ENCODE measurements at places on chromosomes 16 and 17.

GRCh38 chr16:2415085-2415484 lies 14.2 kb upstream of the CCNF start:
- no peak for DNase-seq

DNA sequence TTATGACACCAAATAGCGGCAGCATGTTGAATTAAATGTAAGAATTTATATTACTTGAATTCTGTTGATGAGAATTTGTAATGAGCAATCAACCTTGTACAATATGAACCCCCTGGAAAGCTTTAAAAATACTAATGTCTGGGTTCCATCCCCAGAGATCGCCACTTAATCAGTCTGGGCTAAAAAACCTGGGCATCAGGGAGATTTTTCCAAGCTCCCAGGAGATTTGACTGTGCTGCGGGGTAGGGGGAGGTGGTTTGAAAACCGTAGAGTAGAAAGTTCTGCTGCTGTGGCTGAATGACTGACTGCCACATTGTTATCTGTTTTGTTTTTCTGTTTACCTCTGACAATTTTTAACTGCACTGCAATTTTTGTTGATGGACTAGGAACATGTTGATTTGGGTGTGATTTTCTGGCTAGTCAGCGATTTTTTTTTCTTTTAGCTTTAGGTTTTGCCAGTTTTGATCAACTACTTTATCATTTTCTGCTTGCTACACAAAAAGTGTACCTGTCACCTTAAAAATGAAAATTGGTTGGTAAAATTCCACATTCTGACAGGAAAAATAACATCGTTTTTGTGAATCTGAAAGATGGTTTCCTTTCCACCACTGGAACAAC lies 79.3 kb downstream of the PCTP start:
- DNase-seq = no peak

GRCh38 chr16:19377864-19378263 lies 39.8 kb upstream of the TMC5 start:
- no peak for DNase-seq

- DNase-seq = no peak
These were observed 37.9 kb downstream of the HS3ST3A1 start for GRCh38 chr17:13563866-13564265.

GRCh38 chr16:3514621-3515020 lies 13.8 kb downstream of the CLUAP1 start:
- no peak for DNase-seq

- no peak for DNase-seq
These were observed 169.8 kb downstream of the PITPNC1 start for GRCh38 chr17:67546578-67547527.
